ENCODE measurements at places on chromosomes 11 and 22. TPM values are rescaled to one million over a fixed set of nuclear protein-coding genes. Genes with fewer than 3 reads are reported as not detected.
A peak's percentile ranks its signal among the peaks of the same experiment; 100 is the strongest.

The APOL4 gene
- 2.9 TPM for total RNA-seq

The TENM4 gene
- 63.3 TPM for total RNA-seq

The MS4A2 gene
- not detected for total RNA-seq

The MAP6 gene
- total RNA-seq = 0.72 TPM

The SCN4B gene
- 0.36 TPM for total RNA-seq

The SLC22A8 gene
- not detected for total RNA-seq

The CD3D gene
- not detected for total RNA-seq

The C11orf91 gene
- total RNA-seq = not detected

DNA sequence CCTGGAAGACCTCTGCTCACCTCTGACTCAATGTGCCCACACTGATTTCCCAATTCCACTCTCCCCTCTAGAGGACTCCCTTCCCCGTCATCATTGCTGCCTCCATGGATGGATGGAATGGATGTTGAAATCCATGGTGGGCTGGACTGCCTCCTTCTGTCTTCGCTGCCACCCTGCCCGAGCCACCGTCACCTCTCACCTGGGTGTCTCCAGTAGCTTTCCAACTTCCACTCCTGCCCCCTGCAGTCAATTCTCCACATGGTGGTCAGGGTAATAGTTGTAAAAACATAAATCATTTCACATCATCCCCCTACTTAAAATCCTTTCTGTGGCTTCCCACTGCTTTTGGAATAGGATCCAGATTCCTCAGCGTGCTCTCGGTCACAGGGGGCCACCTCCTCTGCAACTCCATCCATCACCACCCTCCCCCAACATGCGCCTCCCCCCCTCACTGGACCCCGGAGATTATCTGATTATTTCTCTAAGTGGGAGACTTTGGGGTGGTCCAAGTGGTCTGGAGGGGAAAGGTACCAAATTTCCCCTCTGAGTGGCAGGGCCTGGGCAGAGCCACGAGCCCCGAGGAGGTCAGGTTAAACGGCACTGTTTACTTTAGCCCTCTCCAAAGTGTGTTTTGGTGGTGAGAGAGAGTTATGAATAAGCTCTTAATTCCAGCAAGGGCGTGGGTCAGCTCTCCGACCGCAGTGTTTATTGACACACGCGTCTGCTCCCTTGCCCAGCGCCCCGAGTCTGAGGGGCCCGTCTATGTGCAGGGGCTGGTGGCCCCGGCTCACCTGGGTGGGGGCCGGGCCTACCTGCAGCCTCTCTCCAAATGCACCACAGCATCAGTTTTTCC is 313.7 kb downstream of the MN1 start:
- DNase-seq = peak; percentile 80

DNA sequence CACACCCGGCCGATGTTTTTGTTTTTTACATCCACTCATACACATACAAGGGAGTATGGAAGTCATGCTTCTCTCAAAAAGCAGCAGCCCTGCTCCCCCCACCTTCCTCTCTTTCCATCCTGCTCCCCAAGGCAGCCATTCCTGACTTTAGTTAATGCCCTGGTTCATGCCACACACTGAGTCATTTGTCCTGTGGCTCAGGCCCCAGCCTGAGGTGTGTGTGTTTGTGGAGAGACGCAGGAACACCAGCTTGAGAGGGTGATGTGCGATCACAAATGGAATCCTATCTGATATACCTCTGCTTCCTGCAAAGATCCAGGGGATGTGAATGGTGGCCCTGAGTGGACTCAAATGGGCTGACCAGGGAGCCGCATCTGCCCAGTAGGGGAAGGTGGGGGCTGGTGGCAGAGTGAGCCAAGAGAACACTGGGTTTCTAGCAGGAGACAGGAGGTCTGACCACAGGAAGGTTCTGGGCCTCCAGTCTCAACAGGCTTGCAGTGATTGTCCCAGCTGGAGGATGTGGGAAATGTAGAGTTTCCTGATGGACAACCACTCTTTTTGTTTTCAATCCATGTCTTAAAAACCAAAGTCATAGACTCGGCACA is 86.7 kb downstream of the OSBP2 start:
- no peak for DNase-seq

DNA sequence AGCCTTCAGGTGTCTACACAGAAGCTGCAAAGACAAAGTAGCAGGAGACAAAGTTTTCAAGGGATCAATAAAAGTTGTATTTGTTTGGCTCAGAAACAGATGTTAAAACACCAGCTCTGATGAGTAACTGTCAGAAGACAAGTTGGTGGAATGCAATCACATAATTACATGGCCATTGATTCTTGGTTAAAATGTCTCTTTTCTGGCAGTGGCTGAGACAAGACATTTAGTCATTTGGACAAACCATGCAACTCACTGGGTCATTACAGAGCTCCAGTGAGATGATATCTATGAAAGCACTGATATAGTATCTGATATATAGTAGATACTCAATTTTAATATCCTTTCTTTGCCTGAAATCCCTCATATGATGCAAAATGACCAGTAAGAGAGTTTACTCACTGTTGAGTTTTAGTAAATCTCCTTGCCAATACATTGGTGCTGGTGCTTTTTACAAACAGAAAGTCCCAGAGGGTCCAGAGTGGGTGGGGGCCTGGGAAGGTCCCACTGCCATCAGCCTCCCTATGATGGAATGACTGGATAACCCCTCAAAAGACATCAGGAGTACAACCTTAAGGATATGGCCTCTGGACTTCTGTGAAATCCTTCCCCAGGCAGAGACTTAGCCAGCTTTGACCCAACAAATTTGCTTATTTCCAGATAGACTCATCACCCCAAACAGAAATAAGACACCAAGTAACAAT is 95.0 kb downstream of the SLC1A2 start:
- no peak for DNase-seq

DNA sequence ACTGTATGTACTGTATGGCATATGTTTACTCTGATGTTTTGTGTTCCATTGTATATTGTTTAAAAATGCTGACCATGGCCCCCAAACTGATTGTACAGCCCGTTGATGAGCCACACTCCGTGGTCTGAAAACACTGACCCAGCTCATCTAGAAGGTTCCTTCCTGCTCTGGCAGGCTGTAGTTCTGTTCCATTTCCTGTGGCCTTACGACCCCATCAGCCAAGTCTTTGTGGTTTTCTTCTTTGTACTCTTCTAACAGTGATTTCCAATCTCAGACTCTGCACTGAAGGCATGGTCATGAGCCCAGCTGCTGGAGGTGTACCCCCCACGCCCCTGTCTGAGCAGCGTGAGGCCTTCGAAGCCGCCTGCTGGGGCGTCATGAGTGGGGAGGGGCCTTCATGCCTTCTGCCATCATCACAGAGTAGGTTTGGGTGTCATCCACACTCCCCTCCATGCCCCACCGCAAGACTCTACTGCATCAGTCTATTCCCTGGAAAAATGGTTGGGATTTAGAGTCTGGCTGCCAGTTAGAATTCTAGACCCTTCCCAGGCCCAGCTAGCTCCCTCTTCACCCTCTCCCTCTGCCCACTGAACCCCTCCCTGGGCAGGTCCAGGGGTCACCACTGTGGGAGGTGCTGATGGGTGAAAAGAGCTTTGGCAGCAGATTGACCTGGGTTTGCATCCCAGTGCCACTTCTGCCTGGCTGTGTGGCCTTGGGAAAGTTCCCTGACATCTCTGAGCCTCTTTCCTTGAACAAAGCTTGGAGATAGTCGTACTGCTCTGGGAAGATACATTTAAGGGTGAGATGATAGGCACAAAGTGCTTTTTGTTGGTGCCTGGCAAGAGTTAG is 11.3 kb upstream of the C11orf96 start:
- peak; percentile 73 for DNase-seq

DNA sequence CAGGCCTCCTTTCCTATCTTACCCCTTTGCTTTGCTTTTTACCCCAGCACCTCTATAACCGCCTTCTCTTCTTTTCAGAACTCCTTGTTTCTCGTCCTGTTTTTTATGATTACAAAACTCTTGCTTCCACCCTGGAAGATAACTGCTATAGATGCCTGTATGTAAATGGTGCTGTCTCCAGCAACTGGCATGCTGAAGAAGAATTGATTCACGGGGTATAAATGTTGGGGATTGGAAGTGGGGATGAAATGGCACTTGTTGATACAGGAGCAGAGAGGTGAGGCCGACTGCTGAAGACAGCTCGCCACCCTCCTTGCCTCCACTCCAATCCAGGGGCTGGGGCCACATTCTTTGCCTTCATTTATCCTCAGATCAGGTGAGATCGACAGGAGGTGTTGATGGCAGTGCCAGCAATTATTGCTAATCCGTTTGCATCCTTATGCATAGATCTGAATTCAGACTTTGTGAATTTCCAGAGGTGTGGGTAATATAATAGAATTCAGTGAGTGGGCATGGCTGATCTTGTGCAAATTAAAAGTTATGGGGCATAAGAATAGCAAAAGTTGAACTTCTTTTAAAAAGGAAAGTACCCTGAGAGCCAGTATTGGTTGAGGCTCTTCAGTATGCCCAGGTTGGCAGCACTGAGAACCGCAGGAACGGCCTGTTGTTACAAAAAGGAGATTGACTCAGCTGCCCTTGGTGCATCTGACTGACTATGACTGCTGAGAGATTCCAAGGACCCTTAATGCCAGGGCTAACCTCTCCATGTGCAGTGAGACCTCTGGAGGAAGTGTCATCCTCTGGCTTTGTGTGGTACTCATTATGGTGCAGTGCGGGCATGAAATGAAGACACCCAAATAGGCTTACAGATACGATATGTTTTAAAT is 5.3 kb downstream of the NEAT1 start:
- DNase-seq = no peak

DNA sequence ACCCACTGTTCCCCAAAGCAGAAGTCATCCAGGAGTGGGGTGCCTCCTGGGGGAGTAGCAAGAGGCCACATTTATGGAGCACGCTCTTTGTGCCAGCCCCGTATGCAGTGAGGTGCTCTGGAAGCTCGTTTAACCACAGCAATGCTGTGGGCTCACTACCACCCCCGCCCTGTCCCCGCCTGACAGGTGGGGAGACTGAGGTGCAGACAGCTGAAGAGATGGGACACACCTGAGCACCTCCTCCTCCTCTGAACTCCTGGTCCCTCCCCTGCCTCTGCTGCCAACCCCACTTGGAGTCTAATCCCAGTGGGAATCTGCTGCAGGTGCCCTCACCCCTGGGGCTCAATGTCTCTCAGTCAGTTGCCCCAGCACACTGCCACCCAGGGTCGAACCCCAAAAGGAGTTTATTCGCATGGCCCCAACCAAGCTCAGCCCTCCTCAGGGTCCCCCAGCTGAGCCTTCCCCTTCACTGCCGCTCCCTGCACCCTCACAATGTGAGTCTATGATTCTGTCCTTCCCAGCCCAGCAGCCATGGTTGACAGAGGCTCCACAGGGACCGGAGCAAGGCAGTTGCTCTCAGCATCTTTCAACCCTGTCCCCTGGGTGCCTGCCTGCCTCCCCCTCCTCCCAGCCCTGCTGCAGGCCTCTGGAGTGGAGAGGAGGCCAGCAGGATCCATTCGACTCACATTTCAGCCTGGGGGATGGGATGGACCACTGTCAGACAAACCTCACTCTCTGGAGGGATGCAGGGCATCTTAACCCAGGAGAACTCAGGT is 13.3 kb upstream of the BCR start:
- DNase-seq = no peak

DNA sequence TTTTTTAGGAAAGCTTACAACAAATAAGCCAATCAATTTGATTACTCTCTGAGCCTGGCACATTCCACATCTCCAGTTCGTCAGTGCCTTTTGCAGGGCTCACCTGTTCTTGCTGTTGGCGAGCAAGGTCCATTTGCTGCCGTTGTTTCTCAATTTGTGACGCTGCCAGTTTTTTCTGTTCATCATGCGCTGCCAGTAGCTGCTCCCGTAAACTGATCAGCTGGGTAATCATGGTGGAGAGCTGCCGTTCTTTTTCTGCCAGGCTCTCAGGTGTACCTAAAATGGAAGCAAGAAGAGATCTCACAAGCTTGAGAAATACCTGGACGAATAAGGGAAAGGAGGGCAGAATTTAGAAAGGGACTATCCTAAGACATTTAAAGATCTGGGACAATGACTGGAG is 169.7 kb downstream of the SOX6 start:
- DNase-seq = no peak

- DNase-seq = no peak
These were observed 46.9 kb downstream of the LUZP2 start for GRCh38 chr11:24543771-24544170.

- no peak for DNase-seq
These were observed 14.3 kb downstream of the TRIM22 start for GRCh38 chr11:5703741-5704536.

- no peak for DNase-seq
These were observed 45.0 kb downstream of the GRAMD4 start for GRCh38 chr22:46665151-46665695.

DNA sequence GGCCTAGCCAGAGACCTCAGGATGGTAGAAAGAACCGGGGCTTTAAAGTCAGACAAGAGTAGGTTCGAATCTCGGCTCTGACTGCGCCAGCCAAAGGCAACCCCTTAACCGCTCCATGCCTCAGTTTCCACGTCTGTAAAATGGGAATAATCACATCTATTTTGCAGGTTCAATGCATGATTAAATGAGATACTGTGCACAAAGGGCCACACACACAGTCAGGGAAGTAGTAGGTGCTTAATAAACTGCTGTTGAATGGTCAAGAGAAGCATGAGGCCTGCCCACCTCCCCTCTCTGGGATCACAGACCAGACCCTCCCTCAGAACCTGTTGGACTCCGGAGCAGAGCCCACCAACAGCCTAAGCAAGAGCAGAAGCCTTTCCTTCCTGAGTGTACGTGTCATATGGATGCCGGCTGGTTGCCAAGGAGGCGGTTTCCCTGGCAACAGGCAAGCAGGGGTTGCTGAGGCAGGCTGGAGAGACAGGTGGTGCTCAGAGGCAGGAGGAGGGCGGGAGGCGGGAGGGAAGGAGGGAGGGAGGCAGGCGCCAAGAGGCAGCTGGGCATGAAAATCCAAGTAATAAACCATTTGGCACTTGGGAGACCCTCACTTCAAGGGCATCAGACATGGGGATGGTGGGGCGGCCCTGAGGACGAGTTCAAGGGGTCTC is 43.9 kb downstream of the NFAM1 start:
- DNase-seq = no peak

DNA sequence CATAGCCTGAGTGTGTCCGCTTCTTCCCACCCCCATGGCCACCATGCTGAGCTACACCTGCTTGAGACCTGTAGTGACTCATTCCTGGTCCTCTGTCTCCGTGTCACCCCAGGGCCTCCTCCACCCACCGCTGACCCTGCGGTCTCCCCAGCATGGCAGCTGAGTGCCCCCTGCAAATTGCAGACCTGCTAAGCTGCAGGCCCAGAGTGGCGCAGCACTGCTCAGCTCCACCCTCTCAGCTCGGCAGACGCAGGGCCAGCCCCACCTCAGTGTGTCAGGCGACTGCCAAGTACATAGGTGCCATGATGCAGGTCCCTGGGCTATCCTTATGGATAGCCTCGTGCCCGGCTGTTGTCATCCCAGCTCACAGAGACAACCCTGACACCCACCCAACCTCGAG is 13.1 kb downstream of the MS4A15 start:
- DNase-seq = no peak
